ENCODE measurements at places on chromosomes 7 and 10.

DNA sequence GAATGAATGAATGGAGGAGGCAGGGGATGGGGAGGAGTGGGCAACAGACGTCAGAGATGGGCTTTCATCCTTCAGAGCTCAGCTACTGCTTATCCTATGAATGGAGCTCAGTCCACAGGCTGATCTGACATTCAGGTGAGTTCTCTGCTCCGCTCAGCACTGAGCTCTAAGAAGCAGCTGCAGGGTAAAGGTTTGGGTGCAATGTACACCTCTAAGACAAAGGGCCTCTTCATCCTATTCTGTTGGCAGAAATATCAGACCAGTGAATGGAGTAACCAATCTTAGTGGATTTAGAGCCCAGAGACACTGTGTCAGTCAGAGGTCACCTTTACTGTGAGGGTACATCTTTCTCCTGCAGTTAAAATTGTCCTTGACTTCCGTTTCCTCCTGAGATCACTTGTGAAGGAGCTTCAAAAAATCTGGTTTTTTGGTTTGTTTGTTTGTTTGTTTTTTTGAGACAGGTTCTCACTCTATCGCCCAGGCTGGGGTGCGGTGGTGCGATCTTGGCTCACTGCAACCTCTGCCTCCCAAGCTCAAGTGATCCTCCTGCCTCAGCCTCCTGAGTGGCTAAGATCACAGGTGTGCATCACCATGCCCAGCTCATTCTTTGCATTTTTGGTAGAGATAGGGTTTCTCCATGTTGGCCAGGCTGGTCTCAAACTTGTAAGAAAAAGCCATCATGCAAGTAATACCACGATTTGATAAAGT lies 5.1 kb upstream of the CCZ1B start:
- no peak for DNase-seq

GRCh38 chr7:138237995-138238394 lies 161.7 kb downstream of the AKR1D1 start:
- DNase-seq = no peak

GRCh38 chr10:15485684-15486316 lies 114.7 kb upstream of the FAM171A1 start:
- no peak for DNase-seq

DNA sequence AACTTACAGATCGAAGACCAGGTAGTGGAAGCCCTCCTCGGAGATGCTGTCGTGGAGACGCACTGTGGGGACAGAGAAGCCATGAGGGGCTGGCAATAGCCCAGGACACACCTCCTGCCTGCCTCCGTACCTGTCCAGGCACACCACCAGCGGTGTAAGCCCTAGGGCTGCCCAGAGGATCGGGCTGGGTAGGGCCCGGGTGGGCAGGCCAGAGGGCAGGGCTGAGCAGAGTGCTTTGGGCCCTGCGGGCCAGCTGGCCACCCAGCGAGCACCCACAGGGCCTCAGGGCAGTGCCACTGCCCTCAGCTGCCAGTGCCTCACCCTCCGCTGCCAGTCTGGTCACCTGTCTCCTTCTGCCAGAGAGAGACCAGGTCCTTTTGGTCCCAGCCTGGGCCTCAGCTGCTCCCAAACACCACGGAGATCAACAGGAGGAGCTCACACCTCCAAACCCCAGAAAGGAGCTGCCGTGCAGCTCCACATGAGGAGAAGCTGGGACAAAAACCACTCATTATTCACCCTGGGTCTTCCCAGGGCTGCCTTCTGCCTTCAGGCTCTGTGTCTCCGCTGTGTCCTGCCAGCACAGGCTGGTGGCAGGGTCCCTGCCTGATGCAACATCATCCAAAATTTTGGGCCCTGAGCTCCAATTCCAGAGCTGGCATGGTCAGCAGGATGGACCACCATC lies 58.2 kb downstream of the YKT6 start:
- no peak for DNase-seq

- DNase-seq = no peak
Measured at GRCh38 chr10:128310971-128311658, 184.9 kb upstream of the MKI67 start.

DNA sequence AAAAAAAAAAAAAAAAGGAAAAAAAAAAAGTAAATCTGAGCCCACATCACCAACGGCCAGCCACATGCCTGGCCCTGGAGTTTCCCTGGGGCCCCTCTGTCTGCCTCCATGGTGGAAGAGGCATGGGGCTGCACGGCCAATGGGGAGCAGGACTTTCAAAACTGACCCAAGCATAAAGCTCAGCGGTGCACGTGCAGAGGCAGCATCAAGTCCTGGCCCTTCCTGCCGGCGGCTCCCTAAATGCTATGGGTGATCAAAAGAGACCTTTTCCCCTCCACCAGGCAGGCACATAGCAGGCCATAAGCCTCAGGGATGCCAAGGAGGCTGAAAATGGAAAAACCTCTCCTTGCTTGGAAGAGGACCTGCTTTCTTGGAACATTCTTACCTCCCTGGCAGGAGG lies 94.3 kb downstream of the OAT start:
- DNase-seq = no peak

All from RCC 7860 (cell line).